NCI-H187 treated with DMSO at 0.1 percent for 48 hours (cell line): ENCODE measurements at places on chromosomes 7 and 10.

DNA sequence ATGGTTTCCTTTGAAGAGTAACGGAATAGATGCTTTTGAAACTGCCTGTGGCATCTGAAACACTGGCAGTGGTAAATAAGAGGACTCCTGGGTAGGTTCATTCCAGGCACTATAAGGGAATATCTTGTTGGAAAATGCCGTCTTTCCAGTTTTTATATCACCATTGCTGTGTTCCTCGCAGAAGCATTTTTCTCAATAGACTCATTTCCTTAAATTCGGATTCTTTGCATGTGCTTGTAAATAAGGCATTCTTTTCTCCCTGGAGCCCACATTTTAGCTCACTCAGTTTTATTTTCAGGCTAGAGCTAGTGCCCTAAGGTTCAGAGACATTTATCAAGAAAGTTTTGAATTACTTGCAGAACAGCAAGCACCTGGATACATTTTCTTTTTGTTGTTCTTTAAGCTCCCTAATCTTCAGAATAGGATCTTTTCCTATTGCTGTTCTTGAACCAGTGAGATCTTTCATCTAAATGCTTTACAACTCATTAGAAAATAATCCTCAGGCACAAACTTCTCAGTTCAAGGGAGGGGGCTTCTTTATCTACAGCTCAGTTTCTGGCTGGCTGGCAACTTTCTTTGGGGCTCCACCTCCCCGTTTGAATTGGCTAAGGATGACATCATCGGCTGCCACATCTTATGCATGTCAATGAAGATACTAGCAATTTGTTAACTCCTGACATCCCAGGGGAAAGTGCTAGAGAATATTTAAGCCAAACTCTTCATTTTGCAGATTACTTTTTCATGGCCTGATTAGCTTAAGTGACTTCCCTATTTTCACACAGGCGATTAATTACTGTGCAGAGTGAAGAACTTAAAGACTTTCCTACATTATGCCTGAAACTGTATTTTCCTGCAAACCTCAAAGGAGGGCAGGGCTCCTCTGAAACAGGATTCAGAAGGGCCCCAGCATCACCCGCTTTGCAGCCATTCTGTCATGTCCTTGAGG, 133.7 kb upstream of the RSU1 start:
- no peak for DNase-seq

DNA sequence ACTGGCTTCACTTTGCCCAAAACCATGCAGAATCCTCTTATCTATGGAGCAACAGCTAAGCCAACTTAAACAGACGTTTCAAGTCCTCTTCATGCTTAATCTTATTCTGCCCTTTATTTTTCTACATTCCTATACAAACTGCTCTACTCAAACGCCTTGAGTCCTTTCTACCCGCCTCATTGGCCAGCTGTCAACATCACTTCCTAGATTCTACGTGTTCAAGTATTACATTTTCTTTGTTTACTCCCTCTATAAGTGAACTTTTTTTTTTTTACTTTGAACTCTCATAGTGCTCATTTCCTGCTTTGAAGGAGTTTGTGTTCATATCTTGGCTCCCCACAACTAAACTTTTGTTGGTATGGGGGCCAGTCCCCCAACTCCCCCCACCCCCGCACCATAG, 28.9 kb upstream of the SLC26A5 start:
- no peak for DNase-seq

GRCh38 chr7:64308016-64308270, 5.8 kb upstream of the ZNF736 start:
- no peak for DNase-seq

GRCh38 chr7:104791080-104791479, 222.9 kb upstream of the KMT2E start:
- DNase-seq: no peak

DNA sequence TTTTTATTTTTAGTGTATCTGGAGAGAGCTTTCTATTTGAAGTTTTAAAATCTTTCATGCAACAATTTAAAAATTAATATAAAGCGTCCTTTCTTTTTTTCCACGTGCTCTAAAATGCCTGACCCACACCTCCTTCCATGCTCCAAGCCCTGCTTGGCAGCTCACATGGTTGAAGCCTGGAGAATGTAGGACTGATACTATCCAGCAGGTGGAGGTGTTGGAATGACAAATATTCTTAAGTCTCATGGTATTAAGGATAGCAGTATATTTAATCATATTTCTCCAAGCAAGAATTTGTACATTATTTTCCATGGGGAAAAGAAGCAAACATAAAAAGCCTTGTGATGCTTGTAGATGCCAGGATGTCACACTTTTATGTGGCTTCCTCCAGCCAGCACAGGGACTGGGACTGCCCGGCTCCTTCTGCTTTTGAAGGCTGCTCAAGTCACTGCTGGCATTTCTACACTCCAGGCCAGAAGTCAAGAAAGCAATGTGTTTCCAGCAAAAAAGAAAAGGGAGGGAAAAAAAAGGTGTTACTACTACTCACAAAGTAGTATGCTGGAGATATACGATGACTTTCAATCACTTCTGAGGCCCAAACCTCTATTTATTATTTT, 49.7 kb downstream of the BZW2 start:
- DNase-seq: no peak

- DNase-seq: no peak
Observed at GRCh38 chr10:36779238-36779846, 346.1 kb upstream of the ANKRD30A start.

DNA sequence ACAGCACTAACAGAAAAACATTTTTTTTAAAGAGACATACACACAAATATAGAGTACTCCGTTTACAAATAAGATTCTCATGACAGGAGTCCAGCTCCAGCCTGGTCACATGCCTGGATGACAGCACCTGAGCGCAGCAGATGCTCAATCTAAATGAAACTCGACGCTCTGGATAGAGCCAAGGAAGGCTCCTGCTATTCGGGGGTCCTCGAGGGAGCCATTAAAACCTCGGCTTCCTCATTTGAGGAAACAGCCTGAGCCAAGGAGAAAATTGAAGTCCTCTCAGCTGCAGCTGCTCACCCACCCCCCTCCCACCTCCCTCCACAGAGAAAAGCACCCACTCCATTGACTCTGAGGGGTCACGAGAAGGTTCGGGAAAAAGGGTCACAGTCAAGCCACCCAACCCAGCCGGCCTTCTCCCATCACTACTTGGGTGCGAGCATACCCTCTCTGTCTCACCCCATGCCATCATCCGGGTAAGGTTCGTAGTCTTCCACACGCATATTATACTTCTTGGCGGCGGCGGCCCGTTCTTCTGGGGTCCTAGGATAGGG, 673 bp downstream of the NDUFB8 start:
- DNase-seq: no peak

DNA sequence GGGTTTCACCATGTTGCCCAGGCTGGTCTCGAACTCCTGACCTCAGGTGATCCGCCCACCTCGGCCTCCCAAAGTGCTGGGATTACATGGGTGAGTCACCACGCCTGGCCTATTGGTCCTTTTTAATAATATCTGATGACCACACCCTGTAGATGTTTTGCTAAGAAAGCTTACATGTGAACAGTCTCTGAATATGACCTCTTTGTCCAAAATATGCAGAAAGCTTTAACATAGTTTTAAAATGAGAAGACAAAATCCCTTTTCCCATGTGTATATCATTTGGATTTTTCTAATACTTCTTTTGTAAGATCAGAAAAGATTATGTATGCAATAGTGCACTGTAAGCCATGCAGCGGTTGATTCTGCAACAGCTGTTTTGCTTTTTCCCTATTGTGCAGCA, 38.5 kb downstream of the MCU start:
- DNase-seq: no peak

GRCh38 chr7:47937065-47937687, 11.1 kb downstream of the PKD1L1 start:
- DNase-seq: no peak

- DNase-seq: no peak
Observed at GRCh38 chr10:1368842-1369171, 312.6 kb downstream of the WDR37 start.

DNA sequence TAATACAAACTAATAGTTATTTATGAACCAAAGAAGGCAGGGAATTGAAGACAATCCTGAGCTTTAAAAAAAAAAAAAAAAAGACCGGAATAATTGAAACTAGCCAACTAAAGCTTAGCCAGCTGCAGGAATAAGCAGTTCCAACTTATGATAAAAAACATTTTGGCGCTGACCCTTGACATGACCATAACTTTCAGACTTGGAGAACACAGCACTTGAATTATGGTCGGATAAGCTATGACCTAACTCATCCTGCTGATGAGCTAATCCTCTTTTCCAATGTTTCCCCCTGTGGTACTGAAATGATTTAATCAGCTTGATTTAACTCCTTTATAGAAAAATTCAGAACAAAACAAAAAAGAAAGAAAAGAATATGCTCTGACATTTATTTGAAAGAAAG, 181.8 kb downstream of the DGKB start:
- DNase-seq: no peak

- DNase-seq: no peak
Observed at GRCh38 chr7:157613575-157614322, 276.9 kb downstream of the DNAJB6 start.

DNA sequence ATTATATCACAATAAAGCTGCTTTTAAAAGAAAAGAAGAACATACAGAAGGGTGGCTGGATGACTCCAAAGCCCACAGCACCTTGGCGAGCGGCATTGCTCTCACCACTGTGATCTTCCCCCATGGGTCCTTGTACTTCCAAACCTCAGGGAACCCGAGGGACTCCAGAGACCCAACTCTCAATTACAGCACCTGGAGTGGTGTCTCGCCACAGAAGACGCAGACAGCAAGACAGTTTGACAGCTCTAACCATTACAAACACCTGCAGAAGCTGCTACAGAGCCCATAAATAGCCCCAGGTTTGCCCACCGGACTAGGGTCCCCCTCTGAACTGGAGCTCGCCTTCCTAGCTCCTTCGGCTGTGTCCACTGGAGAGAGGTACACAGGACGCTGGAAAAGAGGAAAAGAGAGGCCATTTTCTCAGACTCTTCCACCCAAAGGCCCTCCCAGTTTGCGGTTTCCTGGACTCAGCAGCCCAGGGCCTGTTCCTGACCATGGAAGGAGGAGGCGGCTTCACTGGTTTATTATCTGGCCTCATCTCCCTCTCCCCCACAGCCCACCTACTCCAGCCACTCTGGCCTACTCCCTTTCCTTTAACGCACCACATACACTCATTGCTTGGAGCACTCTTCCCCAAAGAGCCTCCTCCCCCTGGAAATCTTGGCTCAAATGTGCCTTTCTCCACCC, 1.9 kb downstream of the PIK3AP1 start:
- DNase-seq: no peak

- no peak for DNase-seq
Observed at GRCh38 chr10:33390046-33390445, 55.6 kb upstream of the NRP1 start.

GRCh38 chr7:28546067-28546466, 133.7 kb downstream of the CREB5 start:
- no peak for DNase-seq

DNA sequence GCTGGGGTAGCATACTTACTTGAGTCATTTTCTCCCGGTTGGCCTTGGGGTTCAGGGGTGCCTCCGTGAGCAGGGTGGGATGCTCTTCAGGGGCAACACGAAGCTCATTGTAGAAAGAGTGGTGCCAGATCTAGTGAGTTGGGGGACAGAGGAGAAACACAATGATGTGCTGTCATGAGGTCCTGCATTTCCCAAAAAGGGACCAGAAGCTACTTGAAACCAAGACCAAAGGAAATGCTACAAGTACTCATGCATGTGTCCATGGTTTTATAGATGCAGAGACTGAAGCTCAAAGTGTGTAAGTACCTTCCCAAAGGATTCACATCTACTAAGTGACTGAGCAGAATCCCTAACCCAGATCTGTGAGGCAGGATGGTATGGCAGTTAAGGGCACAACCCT, 8.8 kb downstream of the ACTA2 start:
- no peak for DNase-seq

- no peak for DNase-seq
Observed at GRCh38 chr10:74330646-74331045, 179.6 kb downstream of the ADK start.

- DNase-seq: no peak
Observed at GRCh38 chr7:24817339-24817738, 60.1 kb upstream of the GSDME start.

DNA sequence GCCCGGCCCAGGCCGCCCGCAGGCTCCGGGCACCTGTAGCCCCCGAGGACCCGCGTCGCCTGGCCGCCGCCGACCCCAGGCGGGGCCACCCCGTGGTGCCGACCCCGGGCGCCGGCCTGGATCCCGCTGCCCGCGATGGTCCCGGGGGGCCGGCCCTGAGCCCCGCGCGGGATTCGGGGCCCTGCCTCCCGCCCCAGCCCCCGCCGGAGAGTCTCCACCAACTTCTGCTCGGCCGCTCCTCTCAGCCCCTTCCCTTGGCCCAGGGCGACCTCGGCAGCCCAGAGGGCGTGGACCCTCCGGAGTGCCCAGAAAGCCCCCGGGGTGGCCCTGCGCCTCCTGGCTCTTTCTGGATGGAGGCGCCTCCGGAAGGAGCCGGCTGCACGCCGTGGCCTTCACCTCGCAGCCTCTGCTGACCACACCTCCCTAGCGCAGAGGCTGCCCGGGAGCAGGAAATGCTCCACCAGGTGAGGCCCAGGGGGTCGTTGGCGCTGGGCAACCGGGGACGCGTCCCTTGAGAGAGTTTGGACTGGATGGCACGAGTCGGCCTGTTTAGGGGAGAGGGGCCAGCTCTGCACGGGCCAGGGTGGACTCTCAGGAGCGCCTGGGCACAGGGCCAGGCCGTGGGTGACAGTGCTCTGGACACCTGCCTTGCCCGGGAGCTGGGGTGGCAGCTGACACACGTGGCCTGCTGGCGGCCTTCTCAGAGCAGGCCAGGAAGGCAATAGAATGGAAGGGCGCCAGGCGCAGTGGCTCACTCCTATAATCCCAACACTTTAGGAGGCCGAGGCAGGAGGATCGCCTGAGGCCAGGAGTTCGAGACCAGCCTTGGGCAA, 529 bp downstream of the ZNF853 start:
- DNase-seq: no peak

GRCh38 chr10:84945791-84946190, 617.4 kb downstream of the CCSER2 start:
- DNase-seq: no peak

GRCh38 chr7:19410691-19411090, 265.5 kb upstream of the FERD3L start:
- no peak for DNase-seq

DNA sequence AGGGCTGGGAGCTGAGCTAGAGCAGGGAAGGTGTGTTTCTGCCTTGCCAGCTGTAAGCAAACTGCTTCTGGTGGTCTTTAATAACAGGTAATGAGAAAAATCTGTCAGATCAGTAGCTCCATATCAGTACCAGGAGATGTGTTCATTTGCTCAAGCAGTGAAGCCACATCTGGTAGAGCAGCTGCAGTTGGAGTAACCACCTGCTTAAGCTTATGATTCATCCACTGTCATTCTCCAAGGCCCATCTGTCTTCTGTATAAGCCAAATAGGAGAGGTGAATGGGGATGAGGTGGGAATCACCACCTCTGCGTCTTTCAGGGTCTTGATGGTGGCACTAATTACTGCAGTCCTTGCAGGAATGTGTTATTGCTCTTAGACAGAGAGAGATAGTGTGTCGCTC, 18.4 kb upstream of the COBL start:
- no peak for DNase-seq

- no peak for DNase-seq
Observed at GRCh38 chr10:89653410-89653869, 8.4 kb upstream of the PANK1 start.

GRCh38 chr7:102077081-102077480, 209.6 kb upstream of the SH2B2 start:
- DNase-seq: no peak
